ENCODE measurements at places on chromosomes 4 and X. TPM values are rescaled to one million over a fixed set of nuclear protein-coding genes. Genes with fewer than 3 reads are reported as not detected.

Gene NEIL3
- total RNA-seq, result 0.35 TPM

GRCh38 chr4:96103086-96103485, 263.2 kb downstream of the PDHA2 start:
- H3K36me3 ChIP-seq, result no peaks in the 10 kb centered on the region
- H3K27me3 ChIP-seq, result no peaks in the 10 kb centered on the region
- H3K4me3 ChIP-seq, result no peak overlapping the region
- no peak for DNase-seq
- H3K27ac ChIP-seq, result no peak overlapping the region

DNA sequence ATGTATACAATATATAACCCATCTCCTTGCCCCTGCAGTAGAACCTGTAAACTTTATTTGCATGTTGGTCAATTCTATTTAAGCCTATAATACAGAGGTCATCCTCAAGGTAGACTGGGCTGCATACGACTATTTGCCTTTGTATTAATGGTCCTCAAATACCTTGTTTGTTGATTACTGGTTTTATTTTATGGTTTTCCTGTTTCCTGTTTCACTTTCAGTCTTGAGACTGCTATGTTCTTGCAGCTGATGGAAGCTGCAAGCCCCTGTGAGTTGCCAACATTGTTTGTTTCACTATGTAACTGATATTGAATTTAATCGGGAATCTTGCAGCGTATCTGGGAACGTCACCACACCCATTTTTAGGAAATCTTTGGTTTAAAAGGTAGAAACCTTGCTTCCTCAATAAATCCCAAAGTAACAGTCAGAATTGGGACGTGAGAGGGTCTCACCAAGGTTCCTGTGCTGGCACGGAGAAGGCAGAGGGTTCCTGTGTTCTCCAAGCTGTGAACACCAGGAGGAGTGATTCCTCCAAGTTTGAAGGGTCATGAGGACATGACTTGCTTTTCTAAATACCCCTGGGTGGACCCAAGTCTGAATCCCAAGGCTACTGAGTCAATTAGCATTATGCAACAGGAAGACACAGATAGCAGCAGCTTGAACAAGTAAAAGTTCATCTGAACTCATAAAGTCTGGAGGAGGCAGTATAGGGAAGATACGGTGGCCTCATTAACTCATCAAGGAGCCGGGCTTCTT, 110.6 kb upstream of the PNPLA4 start:
- H3K27me3 ChIP-seq, result no peaks in the 10 kb centered on the region
- no peak overlapping the region for H3K27ac ChIP-seq
- H3K36me3 ChIP-seq, result no peaks in the 10 kb centered on the region
- peaks cover 9% of the 10 kb centered on the region for H3K4me1 ChIP-seq

DNA sequence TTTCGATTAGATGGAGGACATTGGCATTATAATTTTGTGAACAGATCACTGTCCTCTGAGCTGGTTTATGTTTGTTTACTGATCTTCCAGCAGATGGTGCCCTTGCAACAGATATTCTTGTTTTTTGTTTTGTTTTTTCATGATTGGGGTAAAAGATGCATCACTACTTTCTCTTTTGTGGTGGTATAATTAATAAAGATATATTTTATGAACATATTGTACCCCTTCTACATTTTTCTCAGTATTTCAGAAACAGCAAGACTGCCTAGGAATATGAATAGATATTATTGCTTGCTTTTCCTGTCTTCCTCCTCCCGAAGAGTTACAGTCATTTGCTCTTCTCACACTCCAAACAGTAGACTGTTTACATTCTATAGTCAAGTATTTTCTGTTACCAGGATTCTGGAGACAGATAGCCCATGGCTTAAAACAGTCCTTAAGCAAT, 905.2 kb downstream of the TRAM1L1 start:
- H3K27ac ChIP-seq, result no peak overlapping the region
- H3K4me1 ChIP-seq, result no peaks in the 10 kb centered on the region
- no peaks in the 10 kb centered on the region for H3K36me3 ChIP-seq
- no peaks in the 10 kb centered on the region for H3K27me3 ChIP-seq
- DNase-seq, result no peak

GRCh38 chr4:10023806-10024205, 2.5 kb upstream of the SLC2A9 start:
- H3K4me3 ChIP-seq, result no peak overlapping the region
- peaks cover 36% of the 10 kb centered on the region for H3K4me1 ChIP-seq
- DNase-seq, result no peak
- H3K27me3 ChIP-seq, result peaks cover 6% of the 10 kb centered on the region
- no peak overlapping the region for H3K27ac ChIP-seq

DNA sequence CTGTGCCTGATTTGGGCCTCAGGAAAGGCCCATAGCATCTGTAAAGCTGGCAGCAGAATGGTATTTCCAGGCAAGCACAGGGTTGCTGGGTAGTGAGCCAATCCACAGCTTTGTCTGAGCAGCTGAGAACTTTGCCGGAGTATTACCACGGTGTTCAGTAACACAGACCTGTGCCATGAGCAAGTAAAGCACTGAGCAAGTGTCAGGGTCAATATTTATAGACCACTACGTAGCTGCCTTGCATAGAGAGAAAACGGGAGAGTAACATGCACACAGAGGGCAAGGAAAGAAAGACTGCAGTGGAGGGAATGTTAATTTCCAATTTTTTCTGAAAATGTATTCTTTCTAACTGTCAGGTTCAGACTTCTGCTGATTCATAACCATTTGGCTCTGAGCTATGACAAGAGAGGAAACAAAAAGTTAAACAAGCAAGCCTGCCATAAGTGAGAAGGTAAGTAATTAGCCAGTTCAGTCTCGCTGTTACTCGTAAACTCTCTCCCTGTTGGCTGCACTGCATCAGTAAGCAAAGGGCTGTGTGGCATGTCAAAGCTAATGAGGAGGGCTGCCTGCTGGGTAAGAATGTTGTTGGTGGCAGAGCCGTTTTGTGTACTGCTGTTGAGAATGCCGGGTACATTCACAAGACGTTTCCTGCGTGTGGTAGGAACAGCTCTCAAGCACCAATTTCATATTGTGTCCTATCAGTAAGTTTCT, 238.1 kb downstream of the BMPR1B start:
- H3K27me3 ChIP-seq, result no peaks in the 10 kb centered on the region
- no peak for DNase-seq
- no peak overlapping the region for H3K4me3 ChIP-seq
- H3K4me1 ChIP-seq, result peaks cover 5% of the 10 kb centered on the region
- no peak overlapping the region for H3K27ac ChIP-seq

DNA sequence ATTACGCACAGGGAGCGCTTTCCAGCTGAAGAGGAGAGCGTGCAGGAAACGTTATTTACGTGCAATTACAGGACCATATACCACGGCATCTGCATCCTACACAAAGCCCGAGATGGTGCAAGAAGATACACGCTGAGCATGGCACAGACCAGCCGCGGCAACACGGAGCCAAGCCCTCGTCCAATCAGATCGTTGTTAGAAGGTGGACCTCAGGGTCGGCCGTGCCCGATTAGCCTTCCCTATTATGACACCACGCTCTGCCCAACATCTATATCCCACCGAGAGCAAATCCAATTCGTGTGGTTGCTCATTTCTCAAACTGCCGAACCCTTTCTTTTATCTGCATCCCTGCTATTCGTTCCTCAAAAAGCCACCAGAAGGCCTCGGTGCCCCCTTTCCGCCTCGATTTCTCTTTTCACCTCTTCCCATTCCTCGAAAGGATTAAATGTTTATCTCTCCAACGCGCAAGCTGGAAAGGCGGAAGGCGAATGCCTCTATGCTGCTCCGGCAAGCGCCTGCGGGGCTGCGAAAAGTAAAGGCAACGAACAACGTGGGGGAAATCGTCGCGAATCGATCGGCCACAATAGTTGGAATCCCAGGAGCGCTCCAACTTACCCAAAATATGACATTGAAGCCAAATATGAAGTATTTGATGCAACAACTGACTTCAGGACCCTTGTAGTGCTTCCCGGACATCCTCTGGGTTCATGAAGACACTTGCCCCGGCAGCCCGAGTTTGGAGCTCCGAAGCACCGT, 702 bp downstream of the TSPAN5 start:
- DNase-seq, result no peak
- peak overlapping the region; percentile 92 for H3K4me3 ChIP-seq
- peaks cover 43% of the 10 kb centered on the region for H3K4me1 ChIP-seq
- no peaks in the 10 kb centered on the region for H3K36me3 ChIP-seq
- H3K27me3 ChIP-seq, result peaks cover 7% of the 10 kb centered on the region

DNA sequence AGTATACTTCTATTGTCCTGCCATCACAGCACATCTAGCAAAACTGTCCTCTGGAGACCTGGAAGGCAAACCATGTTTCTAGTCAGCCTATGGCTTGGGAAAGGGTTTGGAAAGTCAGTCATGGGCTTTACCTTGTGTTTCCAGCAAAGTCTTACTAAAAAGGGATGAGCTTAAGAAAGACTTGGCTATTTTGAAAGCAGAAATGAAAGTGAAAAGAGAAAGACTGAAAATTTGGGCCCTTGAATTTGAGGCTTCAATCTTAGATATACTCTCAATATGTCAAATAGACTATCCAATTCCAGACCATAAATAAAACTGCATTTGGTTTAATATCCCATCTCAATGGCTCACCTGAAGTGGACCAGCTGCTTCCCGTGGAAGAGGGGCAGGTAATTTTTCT, 127.9 kb downstream of the ZNF330 start:
- H3K36me3 ChIP-seq, result no peaks in the 10 kb centered on the region
- no peaks in the 10 kb centered on the region for H3K27me3 ChIP-seq
- no peak overlapping the region for H3K4me3 ChIP-seq
- no peak for DNase-seq
- no peak overlapping the region for H3K27ac ChIP-seq

GRCh38 chrX:111164728-111165127, 68.7 kb downstream of the PAK3 start:
- H3K4me3 ChIP-seq, result no peak overlapping the region
- no peaks in the 10 kb centered on the region for H3K4me1 ChIP-seq
- DNase-seq, result no peak

DNA sequence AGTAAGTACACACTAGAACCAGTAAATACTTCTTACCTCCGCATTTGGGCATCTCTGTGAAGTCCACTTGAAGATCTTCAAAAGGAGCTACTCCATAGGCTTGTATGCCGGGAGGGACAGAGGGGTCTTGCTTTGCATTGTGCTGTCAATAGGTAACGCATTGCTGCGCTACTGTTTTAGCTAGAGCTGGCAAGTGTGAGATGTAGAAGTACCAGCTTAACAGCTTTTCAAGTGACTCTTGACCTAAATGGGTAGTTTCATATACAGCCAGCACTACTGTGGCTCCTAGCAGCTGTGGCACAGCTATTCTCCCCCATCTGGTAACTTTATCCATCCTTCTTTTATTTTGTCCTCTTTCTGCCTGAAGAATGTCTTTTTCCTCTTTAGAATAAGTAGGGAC, 205.3 kb upstream of the KLF8 start:
- no peak for DNase-seq
- H3K4me3 ChIP-seq, result no peak overlapping the region
- H3K27ac ChIP-seq, result no peak overlapping the region
- peaks cover 16% of the 10 kb centered on the region for H3K4me1 ChIP-seq
- H3K27me3 ChIP-seq, result no peaks in the 10 kb centered on the region

- H3K27me3 ChIP-seq, result no peaks in the 10 kb centered on the region
- DNase-seq, result no peak
- no peak overlapping the region for H3K27ac ChIP-seq
- H3K4me3 ChIP-seq, result no peak overlapping the region
- no peaks in the 10 kb centered on the region for H3K36me3 ChIP-seq
Observed at GRCh38 chr4:167185465-167185864, 48.8 kb downstream of the SPOCK3 start.

Gene TLL1
- total RNA-seq, result not detected

Gene HTN3
- total RNA-seq, result not detected

Gene TMPRSS11F
- total RNA-seq, result not detected

GRCh38 chr4:4521136-4521535, 20.7 kb downstream of the STX18 start:
- peaks cover 37% of the 10 kb centered on the region for H3K4me1 ChIP-seq
- no peak for DNase-seq
- H3K27me3 ChIP-seq, result no peaks in the 10 kb centered on the region

Gene BEX5
- total RNA-seq, result 0.61 TPM

Gene SOX3
- total RNA-seq, result not detected
